ENCODE measurements at places on chromosomes 2 and 18.
A peak's percentile ranks its signal among the peaks of the same experiment; 100 is the strongest.

DNA sequence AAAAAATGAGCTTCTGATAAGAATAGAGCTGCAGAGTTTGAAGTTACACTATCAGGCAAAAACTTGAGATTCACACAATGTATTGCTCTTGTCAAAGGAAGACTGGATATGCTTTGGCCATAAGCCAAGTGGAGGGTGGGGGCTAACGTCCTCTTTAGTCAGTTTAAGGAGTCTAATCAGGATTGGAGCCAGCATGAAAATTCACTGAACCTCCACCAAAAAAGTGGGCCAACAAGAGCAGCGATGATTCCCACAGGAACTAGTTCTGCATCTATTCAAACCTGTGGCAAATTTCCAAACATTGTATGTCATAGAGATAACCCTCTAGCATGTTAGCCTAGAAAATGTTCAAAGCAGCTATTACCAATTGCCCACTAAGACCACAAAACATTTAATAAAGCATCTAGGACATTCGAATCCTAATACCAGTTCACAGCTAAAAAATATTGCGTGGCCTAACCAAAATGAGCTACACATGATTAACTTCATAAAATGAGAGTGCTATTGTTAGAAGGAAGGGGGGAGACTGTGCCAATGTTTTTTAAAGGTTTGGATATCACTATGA, 43.5 kb upstream of the TMEM247 start:
- DNase-seq: no peak

- no peak for DNase-seq
These were observed 8.5 kb downstream of the OTX1 start for GRCh38 chr2:63058921-63059792.

DNA sequence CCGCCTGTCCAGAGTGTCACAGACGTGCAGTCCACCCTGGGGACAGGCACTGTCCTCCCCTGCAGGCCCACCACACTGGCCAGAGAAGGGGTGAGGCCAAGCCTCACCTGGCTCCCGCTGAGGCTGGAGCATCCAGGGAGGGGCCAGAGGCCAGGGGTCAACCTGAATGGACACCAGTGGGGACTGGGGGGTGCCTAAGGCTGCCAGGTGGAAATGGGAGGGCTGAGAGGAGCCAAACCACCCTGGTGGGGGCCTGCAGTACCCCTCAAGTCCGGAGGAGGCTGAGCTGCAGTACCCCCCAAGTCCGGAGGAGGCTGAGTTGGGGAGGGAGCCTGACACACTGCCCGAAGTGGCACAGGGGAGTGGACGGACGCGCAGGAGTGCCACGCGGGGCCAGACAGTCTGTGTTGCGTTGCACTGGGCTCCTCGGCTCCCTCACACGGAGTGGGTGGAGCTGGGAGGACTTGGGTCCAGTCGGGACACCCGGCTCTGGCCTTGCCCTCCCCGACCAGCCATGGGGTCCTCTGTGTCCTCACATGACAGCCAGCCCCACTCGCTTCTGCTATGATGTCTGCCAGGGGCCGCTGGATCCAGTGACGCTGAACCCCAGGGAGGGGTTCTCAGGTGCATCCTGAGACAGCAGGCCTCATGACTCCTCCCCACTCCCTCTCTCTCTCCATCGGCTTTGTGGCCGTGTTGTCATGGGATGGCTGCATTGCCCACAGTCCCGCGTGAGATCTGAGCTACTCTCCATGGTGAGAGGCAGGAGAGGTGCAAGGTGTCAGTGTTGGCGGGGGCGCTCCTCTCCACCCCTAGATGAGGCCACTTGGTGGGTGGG, 22.3 kb upstream of the GPC1 start:
- DNase-seq: no peak

DNA sequence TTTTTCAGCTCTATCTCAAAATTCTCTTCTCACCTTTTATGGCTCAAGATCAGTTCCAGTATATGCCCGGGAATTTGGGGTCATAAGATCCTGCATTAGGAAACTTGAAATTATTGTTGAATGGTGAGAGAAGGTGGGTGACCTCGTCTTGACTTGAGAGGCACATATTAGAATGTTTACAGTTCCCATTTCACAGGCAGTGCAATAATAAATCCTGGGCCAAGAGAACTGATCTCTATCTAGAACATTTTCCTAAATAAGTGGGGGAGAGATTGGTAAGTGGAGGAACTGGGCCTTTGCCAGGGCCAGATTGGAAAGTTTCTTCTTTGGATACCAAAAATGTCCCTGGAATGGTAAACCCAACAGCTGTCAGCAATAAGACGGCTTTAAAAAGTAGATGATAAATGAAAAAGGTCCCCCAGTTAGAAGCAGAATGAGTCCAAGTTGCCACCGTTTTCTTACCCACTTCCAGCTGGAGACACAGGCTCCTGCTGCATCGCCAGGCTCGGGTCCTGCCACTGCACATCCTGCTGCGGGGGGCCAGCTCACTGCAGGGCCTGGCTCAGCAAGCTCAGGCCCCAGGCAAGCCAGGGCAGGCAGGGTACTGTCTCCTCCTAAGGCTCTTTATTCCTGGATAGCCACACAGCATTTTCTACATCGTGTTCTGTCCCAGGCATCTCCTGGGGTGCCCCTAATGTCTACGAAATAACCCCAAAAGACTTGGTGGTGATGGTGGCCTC, 126.4 kb upstream of the EPAS1 start:
- no peak for DNase-seq

GRCh38 chr18:33751613-33752221, 173.7 kb downstream of the ASXL3 start:
- DNase-seq: no peak

GRCh38 chr18:58590254-58590653, 38.6 kb downstream of the ALPK2 start:
- DNase-seq: peak; percentile 65

- no peak for DNase-seq
These were observed 274.3 kb downstream of the THSD7B start for GRCh38 chr2:137039482-137040152.

GRCh38 chr2:19700861-19701585, 200.8 kb downstream of the TTC32 start:
- no peak for DNase-seq

- DNase-seq: no peak
These were observed 68.6 kb downstream of the LPIN1 start for GRCh38 chr2:11814979-11815510.
